ENCODE measurements at places on chromosomes 12 and 14.

DNA sequence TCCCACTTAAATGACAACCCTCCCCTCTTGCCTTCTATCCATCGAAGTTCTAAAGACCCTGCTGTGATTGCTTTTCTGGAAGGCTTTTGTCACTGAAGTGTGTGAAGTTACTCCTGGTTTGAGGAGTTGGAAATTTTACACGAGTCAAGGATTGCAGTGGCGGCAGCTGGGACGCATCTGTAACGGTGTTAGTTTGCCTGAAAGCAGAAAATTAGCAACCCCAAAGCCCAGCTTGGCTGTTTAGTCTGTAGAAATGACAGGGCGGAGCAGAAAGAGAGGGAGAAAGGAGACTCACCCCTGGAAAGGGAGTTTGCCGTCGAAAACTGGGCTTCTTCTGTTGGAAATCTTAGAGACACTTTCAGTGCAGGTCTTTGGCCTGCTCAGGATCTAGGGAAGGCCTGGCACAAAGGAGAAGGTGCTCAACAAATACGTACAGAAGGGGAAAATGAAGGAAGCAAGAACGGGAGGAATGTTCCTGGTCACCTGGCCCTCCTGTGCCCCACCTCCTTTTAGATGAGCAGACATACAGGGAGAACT is 931 bp upstream of the MYF5 start:
- no peak for DNase-seq

DNA sequence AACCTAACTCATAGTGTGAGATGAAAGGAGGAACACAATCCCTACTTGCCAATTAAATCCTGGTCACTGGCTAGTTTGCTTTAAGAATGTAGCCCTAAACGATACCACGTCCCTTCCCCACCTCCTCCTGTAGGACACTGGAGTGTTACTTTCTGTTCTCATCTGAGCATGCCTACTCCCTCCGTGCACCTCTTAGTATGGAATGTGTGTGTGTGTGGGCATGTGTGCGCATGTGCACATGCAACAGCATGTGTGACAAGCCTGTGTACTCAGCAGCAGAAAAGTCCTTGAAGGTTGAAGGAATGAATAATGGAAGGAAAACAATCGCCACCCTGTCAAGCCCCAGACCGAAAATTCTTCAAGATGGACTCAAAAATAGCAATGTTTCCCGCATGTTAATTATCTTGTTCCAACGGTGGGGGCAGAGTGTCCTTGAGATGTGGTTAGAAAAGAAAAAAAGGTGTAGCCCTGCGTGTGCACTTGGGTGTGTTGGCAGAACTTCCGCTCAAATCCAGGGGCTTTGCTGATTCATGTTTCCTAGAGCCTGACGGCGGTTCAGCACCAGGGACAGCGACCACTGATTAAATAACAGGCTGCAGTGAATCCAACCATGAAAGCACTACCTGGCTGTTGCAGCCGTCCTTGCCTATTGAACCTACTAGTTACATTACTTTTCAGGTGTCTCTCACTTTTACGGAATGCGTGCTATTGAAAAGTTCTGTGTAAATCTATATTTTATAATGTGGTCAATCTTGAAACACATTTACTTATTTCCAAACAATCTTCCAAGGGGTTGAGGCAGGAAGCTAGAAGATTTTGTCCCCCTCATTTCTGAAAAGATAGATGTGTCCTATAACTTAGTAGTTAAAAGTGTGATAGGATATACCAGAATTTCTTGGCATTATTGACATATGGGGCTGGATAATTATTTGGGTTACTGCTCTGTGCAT is 79.8 kb downstream of the SRRM4 start:
- DNase-seq, result no peak

- no peak for DNase-seq
These were observed 27.5 kb downstream of the MDM1 start for GRCh38 chr12:68304626-68305025.

- DNase-seq, result no peak
These were observed 162.0 kb upstream of the TMCC3 start for GRCh38 chr12:94812345-94812744.

DNA sequence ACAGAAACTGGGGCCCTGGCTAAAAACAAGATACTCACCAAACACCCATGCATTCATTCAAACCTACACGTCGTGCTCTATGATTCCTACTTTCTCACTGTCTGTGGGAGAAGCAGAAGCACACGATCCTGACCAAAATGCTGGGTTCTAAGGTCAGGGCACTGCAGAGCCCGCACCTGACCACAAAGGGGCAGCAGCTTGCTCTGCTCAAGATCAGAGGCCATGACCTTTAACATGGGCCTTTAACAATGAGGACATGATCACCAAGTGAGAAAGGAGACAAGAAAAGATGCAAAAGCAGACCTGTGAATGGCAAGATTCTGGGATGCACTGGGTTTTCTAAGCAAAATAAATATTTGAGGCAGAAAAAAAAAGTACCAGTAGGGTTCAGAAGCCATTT is 40.1 kb upstream of the VPS33A start:
- no peak for DNase-seq

Data from NCI-H226 (cell line).